Stimulated activated CD8-positive, alpha-beta memory T cell treated with anti-CD3 and anti-CD28 coated beads, Interleukin-7, amount 100 ng/mL, for 1 hour (primary cell): ENCODE measurements at places on chromosomes 2 and 18.

DNA sequence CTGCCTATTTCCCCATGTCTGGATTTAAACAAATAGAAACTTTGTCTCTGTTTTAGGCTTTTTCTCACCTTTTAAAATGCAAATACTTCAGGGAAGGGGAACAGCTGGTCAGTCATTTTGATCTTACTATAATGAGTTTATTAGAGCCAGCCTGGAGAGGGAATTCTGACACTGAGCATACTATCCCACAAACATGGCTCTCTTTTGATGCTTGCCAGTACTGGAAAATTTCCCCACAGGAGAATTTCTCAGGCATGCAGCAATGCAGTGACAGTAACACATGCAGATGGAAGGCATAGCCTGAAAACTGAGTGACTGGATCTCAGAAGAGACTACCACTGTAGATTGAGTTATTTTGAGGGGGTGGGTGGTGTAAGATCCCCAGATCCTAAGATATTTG is 974.3 kb upstream of the CELF4 start:
- no peak for DNase-seq

GRCh38 chr2:46873604-46874068 is 42.0 kb downstream of the MCFD2 start:
- no peak for DNase-seq

DNA sequence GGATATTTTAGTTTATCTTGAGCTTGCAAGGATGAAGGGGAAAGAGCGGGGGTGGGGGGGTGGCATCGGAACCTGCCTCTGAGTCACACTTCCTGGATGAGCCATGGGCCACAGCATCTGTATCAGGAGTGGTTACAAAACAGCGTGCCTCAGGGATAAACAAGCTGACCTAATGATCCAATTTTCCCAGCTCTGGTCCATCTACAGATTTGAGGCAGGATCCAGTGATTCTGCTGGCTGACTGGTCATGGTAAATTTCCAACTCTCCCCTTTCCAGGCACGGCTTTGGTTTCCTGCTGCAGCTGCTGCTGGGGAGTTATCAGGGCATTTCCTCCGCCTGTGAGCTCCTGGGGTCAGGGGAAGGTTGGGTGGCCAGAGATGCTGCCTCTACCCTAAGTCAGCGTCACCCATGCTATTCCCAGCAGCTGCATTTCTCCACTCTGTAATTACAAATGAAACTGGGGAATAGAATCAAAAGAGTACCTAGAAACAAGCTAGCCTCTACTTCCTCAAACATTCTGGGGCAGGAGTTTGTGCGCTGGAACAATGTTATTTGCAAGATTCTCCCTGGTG is 4.7 kb upstream of the HPCAL1 start:
- no peak for DNase-seq

DNA sequence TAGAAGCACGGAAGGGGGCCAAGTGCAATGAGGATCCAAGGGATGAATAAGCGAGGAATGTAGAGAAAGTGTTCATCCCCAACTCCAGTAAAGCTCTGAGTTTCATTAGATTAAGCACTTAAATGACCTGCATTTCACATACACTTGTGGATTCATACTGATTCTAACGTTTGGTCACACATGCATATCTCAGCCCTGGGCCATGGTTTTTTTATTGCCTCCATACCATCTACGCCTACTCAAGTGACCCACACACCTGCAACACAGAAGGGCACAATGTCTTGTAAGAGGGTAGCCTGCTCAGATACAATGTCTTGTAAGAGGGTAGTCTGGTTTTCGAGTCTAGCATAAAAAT is 566 bp upstream of the MRPS5 start:
- no peak for DNase-seq

DNA sequence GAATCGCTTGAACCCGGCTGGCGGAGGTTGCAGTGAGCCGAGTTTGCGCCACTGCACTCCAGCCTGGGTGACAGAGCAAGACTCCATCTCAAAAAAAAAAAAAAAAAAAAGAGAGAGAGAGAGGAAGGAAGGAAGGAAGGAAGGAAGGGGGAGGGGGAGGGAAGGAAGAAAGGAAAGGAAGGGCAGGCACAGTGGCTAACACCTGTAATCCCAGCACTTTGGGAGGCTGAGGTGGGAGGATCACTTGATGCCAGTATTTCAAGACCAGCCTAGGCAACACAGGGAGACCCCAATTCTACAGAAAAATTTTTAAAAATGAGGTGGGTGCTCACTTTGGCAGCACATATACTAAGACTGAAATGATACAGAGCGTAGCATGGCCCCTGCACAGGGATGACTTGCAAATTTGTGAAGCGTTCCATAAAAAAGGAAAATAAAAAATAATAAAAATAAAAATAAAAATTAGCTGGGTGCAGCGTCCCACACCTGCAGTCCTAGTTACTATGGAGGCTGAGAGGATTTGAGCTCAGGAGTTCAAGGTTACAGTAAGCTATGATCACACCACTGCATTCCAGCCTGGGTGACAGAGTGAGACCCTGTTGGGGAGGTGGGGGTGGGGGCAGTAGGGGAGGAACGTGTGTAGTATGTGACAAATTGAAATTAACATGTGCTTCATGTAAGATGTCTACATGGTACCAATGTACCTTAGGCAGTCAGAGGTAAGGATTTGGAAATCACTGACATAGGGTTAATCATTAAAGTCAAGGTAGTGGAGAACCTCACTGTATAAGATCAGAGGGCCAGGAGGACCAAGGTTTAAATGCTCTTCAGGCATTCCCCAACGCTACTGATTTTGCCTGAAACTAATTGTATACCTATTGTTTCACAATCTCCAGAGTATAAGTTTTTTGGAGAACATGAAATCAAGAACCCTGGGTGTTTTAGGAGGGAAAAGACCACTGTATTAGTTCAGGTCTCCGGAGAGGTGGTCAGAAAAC is 1.4 kb downstream of the WDCP start:
- DNase-seq = no peak

- DNase-seq = no peak
These were observed 80.8 kb upstream of the PAPOLG start for GRCh38 chr2:60675301-60675700.

GRCh38 chr2:96107708-96108065 is 8.7 kb downstream of the ADRA2B start:
- no peak for DNase-seq

- DNase-seq = no peak
These were observed 153.9 kb downstream of the B3GNT2 start for GRCh38 chr2:62349788-62350187.

DNA sequence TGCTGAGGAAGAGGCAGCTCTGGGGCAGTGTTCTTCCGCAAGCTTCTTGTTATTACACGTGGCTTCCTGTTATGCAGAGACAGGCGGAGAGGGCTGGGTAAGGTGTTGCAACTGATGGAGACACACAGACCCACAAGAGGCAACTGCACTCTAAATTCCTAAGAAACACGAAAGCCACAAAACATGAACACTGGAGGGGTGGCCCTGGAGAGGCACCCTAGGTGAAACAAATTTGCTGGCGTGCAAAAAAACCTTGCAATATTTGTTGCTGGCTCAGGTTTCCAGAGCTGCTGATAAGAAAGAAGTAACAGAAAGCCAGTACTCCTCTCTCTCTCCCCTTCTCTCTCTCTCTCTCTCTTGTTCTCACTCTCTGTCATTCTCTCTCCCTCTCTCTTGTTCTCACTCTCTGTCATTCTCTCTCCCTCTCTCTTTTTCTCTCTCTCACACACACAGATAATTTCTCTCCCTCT is 31.8 kb downstream of the ARHGAP25 start:
- no peak for DNase-seq

DNA sequence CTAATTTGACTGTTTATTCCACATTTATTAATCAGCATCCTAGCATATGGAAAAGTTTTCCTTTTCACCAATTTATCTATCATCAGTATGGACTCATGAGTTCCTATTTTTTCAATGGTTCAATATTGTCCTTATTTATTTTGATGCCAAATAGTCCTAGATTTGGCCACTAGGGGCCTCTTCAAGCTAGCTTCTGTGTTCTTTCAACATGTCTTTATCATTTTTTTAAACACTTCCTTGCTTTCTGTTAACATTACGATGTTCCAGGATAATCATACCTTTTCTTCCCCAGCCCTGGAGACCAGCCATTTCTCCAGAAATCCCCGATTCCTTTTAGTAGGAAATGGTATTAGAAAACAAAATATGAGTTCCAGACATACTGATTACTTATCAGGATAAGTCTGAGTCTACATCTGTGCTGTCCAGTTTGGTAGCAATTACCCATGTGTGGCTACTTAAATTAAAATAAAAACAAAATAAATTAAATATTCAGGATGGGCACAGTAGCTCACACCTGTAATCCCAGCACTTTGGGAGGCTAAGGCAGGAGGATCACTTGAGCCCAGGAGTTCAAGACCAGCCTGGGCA is 70.6 kb downstream of the RPE start:
- DNase-seq = no peak

DNA sequence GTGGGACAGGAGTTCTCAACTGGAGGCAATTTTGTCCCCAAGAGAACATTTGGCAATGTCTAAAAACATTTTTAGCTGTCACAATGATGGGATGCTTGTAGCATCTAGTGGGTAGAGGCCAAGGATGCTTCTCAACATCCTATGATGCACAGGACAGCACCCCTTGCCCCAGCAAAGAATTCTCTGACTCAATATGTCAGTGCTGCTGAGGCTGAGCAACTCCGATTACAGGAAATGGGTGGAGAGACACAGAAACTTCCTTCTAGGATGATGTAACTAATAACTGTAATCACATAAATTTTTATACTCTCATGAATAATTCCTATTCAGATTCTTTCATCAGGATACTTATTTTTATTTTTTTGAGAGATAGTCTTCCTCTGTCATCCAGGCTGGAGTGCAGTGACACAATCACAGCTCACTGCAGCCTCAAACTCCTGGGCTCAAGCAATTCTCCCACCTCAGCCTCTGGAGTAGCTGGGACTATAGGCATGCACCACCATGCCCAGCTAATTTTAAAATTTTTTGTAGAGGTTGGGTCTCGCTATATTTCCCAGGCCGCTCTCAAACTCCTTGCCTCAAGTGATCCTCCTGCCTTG is 120.3 kb upstream of the ACAA2 start:
- DNase-seq = no peak

- DNase-seq = no peak
These were observed 275.2 kb upstream of the LRRTM1 start for GRCh38 chr2:80579756-80580155.

DNA sequence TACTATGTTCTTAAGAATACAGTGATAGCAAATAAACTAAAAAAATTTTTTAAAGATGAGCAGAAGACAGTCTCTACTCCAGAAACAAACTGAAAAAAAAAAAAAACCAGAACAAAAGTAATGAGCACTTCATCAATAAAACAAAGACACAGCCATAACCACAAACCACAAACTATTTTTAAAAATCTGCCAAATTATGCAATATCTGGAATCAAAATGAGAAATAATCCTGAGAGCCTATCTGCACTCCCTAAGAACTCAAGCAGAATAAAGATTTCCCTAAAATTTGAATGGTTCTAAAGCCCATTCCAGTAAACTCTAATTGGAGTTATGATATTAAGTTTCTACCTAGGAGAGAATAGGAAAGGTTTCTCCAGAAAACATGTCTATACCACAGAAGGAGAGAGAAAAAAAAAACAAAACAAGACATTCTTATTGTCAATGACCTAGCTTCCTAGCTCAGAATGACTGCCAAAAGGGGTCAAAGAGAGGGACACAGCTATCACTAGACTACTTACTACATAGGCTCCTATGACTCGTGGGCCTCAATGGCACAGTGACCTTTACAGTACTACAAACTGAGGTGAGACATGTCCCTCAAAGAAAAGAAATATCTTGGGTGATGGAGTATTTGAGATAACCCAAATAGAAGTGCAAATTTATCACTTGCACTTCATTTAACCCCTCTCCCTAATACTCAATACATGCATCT is 262.8 kb downstream of the ZEB2 start:
- DNase-seq = no peak
